ENCODE measurements at places on chromosomes 11 and 22.

GRCh38 chr11:64144587-64145472 lies 21.1 kb downstream of the MACROD1 start:
- no peak overlapping the region for H3K27ac ChIP-seq
- peaks cover 43% of the 10 kb centered on the region for H3K4me1 ChIP-seq
- no peaks in the 10 kb centered on the region for H3K27me3 ChIP-seq
- DNase-seq: no peak
- peaks cover 4% of the 10 kb centered on the region for H3K36me3 ChIP-seq

DNA sequence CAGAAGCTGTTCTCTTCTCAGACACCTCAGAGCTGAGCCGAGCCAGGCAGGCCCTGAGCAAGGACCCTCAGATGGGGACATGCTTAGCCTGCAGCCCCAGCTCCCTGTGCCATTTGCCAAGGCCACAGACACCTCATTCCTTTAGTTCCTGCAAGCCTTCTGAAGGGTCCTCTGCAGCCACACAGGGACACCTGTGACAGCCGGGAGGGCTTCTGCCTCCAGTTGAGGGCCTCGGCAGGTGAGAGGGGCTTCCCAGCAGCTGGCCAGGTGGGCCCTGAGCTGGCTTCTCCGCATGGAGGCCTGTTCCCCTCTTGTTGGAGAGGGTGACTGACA lies 18.2 kb downstream of the INCENP start:
- H3K27ac ChIP-seq: no peak overlapping the region
- H3K4me1 ChIP-seq: no peaks in the 10 kb centered on the region
- peaks cover 72% of the 10 kb centered on the region for H3K36me3 ChIP-seq
- no peaks in the 10 kb centered on the region for H3K27me3 ChIP-seq
- DNase-seq: no peak
- no peak overlapping the region for H3K4me3 ChIP-seq

DNA sequence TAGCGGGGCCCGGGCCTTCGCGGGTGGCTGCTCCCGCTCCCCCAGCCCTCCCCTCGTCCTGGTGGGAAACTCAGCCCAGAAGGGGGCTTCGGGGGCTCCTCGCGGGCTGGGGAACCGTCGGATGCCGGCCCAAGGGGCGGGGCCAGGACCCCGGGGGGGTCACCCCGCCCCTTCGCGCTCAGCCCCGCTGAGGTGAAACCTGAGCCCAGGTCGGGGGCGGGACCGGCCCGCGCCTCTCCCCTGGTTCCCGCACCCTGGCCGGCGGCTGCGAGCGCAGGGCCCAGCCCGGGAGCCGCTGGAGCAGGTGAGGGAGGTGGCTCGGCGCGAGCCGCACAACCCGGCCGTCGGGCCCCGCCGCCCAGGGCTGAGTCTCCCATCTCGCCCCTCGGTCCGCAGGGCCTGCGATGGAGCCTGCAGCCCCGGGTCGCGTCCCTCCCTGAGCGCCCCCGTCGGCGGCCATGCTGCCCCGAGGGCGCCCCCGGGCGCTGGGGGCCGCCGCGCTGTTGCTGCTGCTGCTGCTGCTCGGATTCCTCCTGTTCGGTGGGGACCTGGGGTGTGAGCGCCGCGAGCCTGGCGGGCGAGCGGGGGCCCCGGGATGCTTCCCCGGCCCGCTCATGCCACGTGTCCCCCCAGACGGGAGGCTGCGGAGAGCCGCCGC lies at the start of gene LARGE2:
LARGE2 (plus strand) TSS at position 232 of the 658 bp plus-strand sequence; CDS start at position 459, 227 bp downstream.
- peaks cover 6% of the 10 kb centered on the region for H3K4me1 ChIP-seq
- no peak for DNase-seq
- peaks cover 34% of the 10 kb centered on the region for H3K27me3 ChIP-seq
- H3K36me3 ChIP-seq: no peaks in the 10 kb centered on the region
- H3K27ac ChIP-seq: no peak within 1 kb of the TSS
- peak within 1 kb of the TSS; percentile 52 for H3K4me3 ChIP-seq

DNA sequence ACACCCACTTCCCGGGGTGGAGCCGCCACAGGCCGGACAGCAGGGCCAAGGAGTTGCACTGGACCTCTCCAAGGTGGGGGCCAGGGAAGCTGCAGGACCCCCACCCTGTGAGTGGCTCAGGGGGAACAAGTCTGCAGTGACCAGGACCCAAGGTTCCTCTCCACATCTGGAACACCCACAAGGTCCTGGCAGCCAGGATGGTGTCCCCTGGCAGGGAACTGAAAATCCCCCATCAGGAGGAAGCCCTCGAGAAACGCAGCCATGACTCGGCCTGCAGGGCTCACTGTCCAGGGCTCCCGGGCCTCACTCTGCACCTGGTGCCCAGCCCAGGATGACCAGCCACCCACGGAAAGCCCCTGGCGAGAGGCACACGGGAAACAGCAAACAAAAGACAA lies 11.5 kb downstream of the RNH1 start:
- H3K4me1 ChIP-seq: no peaks in the 10 kb centered on the region
- no peak overlapping the region for H3K4me3 ChIP-seq
- peak overlapping the region; percentile 46 for H3K27ac ChIP-seq
- DNase-seq: no peak

DNA sequence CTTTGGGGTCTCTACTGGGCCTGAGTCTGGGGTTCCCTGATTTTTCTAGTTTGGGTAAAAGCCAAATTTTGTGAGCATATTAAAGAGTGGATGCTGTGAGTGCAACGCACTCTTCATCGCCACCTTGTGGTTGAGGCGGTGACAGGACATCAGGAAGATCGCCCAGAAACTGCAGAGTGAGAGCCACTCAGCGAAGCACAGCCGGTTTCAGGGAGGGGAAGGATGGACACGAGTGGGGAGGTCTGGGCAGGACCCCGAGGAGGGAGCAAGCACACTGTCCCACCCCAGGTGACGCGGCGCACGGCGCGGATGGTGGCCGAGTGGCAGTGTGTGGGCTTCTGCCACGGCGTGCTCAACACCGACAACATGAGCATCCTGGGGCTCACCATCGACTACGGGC lies 9.1 kb downstream of the SELENOO start:
- DNase-seq: peak; percentile 84
- H3K4me1 ChIP-seq: peaks cover 23% of the 10 kb centered on the region
- H3K36me3 ChIP-seq: peaks cover 88% of the 10 kb centered on the region

DNA sequence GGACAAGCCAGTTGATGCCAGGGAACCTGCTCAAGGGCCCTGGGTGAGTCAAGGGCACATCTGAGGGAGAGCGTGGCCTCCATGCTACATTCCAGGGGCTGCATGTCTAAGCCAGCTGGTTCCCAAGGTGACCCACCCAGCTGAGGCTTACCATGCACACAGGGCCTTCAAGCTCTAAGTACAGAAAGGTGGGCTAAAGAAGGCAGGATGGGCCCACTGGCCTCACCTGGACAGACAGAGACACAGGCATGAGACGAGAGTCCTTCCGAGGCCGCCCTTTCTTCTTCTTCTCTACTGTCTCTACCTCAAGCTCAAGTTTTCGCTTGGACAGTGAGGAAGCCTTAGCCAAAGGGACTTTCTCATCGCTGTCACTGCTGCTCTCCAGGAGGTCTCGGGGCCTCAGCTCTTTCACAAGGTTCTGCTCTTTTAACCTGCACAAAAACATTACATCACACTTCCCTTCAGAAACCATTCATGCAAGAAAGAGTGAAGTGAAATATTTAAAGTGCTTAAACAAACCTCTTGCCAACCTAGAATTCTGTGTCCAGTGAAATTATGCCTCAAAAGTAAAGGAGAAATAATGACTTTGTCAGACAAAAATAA lies 69.9 kb downstream of the HIRA start:
- H3K4me1 ChIP-seq: no peaks in the 10 kb centered on the region
- no peaks in the 10 kb centered on the region for H3K27me3 ChIP-seq
- no peak overlapping the region for H3K27ac ChIP-seq
- no peak for DNase-seq
- H3K36me3 ChIP-seq: peaks cover 92% of the 10 kb centered on the region
- no peak overlapping the region for H3K4me3 ChIP-seq

- no peaks in the 10 kb centered on the region for H3K4me1 ChIP-seq
- H3K27me3 ChIP-seq: no peaks in the 10 kb centered on the region
Measured at GRCh38 chr22:32579529-32580220, 105.1 kb downstream of the FBXO7 start.

GRCh38 chr22:48900327-48900597 lies 927.4 kb downstream of the BRD1 start:
- no peak for DNase-seq
- H3K36me3 ChIP-seq: no peaks in the 10 kb centered on the region
- H3K27me3 ChIP-seq: no peaks in the 10 kb centered on the region
- no peak overlapping the region for H3K4me3 ChIP-seq

GRCh38 chr11:82771781-82772180 lies 38.1 kb upstream of the FAM181B start:
- no peak overlapping the region for H3K4me3 ChIP-seq
- H3K27ac ChIP-seq: no peak overlapping the region
- H3K36me3 ChIP-seq: no peaks in the 10 kb centered on the region
- no peaks in the 10 kb centered on the region for H3K4me1 ChIP-seq
- H3K27me3 ChIP-seq: no peaks in the 10 kb centered on the region

GRCh38 chr11:115722711-115723110 lies 218.5 kb upstream of the CADM1 start:
- no peak overlapping the region for H3K27ac ChIP-seq
- no peaks in the 10 kb centered on the region for H3K36me3 ChIP-seq
- DNase-seq: no peak
- H3K4me1 ChIP-seq: no peaks in the 10 kb centered on the region
- H3K27me3 ChIP-seq: no peaks in the 10 kb centered on the region
